Posterior cingulate gyrus (tissue), 11 donors: ENCODE measurements at places on chromosomes 7 and 10.

DNA sequence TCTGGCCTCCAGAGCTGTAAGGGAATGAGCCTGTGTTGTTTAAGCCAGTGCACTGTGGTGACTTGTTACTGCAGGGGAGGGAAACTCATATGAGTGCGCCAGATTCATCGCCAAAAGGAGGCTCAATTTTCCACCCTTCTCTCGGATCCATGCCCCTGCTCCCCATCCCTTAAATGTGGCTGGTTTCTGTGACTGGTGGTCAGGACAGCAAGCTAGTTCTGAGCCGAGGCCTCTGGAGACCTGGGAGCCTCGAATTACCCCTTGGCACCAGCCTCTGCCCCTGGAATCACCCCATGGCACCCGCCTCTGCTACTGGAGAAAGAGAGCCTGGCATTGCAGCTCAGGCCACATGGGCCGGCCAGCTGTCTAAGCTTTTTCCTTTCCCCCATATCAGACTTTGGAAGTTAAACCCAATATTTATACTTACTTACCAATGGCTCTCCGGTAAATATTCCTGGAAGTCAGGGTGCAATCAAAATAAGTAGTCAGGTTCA, 39.9 kb upstream of the RBM33 start:
- no peak for DNase-seq

DNA sequence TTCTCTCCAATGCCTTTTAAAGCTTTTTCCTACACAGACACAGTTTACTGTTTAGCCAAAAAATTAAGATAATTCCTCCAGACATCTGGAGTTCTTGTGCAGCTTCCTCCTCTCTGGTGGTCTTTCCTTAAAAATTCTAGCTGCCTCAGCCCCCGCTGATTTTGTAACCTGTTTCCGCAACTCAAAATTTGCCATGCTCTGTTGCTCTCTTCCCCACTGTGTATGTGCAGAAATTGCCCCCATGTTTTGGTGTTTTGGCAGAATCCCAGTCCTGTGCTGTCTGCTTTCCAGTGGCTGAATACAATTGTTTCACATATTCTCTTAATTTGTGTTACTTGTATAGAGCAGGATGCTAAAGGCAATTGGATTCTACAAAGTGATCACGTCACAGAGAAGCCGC, 151.7 kb upstream of the PRSS1 start:
- no peak for DNase-seq

DNA sequence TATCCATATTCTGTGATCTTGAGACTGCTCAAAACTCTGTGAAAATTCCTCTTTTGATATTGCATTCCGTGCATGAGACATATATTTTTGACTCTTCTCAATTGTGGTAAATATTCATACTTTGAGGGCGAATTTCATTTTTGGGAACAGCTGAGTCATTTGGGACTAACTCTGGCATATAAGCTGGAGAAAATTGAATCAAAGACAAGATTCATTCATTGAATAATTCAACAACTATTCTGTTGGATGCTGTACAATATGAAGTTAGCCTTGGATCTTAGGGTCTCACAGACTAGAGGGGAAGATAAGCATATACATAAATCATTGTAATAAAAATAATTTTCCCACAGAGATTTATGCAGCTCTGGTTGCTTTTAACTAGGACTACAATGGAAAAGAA, 183.2 kb upstream of the NEBL start:
- no peak for DNase-seq

GRCh38 chr7:4884164-4884563, 648 bp upstream of the RADIL start:
- DNase-seq = no peak

GRCh38 chr10:44361109-44361508, 23.8 kb downstream of the CXCL12 start:
- no peak for DNase-seq
